ENCODE measurements at places on chromosomes 4 and X.

GRCh38 chr4:110793890-110794554, 171.1 kb upstream of the PITX2 start:
- DNase-seq: no peak

DNA sequence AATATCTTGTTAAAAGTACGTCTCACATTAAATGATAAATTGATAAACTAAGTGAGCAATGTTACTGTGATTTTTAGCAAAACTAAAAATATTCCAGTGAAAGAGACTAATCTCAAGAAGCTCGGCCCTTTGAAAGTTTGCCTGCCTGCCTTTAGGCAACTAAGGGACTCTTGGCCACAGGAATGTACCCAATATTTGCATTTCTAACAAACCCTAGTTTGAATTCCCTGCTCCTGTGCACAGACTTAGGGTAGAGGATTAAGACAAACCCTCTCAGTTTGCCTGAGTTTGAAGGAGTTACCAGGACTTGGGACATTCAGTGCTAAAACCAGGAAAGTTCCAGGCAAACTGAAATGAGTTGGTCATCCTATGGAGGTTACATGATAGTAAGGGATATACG, 157.1 kb downstream of the SCFD2 start:
- no peak for DNase-seq

DNA sequence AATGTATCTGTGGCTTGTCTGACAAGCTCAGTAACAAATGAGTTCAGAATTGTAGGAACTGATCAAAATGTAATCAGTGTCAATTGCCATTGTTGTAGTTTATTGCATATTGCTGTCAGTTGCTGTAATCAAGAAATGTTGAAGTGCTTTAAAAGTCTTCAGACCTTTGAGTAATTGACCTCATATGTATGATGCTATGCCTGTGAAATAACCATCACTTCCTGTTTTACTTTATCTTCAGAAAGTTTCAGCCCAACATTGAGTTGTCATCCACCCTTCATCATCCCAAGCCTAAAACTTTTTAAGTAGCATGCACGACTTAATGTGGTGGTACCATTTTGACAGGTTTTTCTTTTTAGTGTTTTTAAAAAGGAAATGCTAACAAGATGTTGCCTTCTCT, 212.4 kb downstream of the ARHGAP10 start:
- DNase-seq: no peak

DNA sequence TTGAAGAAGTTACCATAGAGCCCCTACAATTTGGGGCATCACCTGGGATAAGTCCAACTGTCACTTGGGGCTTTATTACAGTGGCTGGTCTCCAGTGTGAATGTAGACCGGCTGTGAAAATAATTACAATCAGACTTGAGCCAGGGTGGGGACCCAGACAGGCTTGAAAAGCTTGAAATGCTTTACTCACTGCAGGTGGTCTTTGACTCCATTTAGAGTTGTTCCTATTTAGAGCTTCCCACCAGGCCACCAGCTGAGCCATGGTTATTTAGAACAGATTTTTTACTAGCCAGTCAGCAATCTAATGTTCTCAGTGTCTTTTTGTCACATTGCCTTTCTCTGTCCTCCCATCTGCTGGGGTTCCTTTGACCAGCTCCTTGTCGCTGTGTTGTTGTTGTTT, 5.7 kb downstream of the ARHGAP10 start:
- DNase-seq: no peak

DNA sequence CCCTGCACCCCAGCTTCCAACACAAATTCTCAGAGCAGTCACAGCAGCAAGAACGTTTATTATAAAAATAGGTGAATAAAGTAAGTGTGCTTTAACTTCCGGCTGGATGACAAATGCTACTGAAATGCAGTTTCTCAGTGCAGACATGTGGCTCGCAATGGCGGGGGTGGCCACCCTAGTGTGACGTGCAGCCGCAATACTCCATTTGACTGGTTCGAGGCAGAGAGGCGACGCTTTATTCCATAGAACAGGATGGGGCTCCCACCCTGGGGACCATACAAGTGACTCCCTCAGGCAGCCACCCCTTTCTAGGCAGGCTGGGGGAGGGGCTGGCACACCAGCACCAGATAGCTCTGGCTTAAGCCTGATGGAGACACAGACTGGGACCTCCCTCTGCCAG, 14.5 kb downstream of the TNIP2 start:
- no peak for DNase-seq

DNA sequence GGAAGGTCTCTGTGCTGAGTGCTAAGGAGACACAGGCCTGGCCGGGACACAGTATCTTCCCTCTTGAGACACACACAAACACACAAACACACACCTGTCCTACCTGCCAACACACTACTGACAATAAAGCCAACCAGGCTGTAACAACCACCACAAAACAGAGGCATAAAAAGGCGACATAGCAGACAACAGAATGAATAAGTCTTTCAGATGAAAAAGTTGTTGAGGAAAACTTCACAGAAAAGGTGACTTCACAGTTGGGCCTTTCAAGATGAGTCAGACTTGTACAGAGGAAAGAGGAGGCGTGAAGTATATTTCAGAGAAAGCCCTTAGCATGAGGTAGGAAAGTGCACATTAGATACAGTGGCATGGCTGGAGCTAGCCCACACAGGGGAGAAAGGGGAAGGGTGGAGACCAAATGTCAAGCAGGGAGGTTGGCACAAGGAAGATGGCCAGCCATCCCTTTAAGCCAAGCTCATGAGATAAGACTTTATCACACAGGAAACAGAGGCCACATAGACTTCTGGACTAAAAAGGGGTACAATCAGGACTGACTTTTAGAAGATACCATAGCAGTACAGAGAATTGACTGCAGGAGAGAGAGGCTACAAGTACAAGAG, 54.0 kb downstream of the SLC9A7 start:
- no peak for DNase-seq

DNA sequence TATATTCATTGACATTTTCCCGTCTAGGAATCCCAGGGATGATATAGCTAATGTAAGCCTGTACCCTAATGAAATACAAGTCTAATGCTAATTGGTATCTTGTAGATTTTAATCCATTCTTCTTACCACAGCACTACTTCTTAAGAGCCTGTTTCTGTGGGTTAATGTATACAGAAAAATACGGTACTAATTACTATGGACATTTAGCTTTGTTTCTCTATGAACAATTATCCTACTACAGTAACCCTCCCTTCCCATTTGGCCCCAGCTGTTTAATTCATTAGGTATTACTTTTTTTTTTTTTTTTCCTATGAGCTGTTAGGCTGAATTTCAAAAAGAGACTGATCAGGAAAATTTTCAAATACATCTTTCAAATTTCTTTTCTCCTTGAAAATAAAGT, 245.1 kb upstream of the SLC7A11 start:
- no peak for DNase-seq

DNA sequence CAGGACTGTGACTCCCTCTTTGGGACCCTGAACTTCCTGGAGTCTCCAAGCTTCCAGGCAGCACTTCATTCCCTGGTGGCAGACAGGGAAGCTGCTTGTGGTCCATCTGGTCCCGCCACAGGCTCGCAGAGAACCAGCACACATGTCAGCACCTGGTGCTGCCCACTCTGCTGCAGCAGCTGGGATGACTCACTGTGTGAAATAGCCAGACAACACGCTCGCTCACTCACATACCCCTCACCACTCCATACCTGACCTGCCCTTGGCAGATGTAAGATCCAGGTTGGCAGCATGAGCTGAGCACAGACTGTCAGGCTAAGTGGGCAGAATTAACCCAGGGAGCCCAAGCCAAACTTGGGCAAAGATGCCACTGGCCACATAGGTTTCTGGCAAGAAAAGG, 613.5 kb downstream of the PCDH18 start:
- DNase-seq: no peak

DNA sequence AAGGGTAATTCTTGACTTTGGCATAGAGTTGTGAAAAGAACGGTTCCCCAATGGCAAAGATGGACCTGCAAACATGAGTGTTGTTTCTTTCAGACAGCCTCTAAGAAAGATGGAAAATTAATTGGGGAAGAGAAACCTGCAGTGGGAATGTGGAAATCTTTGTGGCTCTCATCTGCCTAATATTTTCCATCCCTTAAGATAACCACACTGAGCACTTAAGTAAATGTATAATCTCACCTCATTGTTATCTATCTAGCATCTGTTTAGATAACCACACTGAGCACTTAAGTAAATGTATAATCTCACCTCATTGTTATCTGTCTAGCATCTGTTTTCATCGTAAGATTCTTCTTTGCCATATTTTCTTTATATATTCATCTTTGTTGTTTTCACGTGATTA, 149.3 kb downstream of the NWD2 start:
- DNase-seq: no peak

DNA sequence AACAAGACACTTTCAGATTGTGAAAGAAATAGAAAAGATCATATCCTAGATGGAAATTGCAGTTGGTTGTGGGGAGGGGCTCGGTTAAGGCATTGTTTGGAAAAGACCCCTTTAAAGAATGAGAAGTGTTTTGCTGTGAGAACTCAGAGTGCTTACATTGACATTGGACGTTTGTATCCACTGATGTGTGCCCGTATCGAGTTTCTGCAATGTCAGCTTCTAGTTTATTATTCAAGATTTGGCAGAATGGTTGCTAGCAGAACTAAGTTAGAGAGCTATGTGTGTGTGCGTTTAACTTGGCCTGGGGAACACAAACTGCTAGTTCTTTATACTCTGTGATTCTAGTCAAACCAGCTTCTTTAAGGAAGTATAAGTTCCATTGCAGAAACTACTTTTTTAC, 2702.5 kb downstream of the PCDH7 start:
- DNase-seq: no peak

DNA sequence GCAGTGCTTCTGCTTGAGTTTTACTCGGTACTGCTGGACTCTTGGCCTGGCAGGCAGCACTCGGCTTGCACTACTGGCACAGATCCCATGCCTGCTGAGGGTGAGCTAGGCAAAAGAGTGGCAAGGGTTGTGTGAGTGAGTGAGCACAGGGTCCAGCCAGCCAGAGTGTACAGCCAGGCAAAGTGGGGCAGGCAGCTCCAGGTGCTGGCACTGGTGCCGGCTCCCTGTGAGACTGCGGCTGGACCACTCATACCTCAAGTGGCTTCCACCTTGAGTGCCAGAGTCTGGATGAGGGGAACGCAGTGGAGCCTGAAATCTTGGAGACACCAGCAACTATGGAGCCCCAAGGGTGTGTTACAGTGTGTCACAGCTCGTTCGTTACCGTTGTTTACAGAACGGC, 1451.9 kb upstream of the AGA start:
- DNase-seq: no peak

GRCh38 chr4:36332023-36332781, 50.8 kb downstream of the DTHD1 start:
- no peak for DNase-seq

DNA sequence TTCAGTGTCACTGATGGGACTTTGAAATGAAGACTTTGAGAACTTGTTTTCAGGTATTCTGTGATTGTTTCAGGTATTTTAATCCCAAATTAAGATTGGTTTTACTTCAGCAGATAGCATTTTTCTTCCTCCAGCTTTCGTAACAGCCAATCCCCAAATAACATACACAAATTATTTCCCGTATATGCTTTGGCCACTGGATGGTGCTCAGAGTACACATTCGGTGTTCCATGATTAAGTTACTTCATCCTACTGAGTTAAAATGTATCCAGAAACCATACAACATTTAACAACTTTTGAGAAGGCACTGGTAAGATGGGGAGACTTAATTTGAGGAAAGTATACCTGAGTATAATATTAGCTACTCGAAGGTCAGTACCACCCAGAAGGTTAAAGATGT, 233.4 kb upstream of the FAM47A start:
- DNase-seq: no peak

- no peak for DNase-seq
Measured at GRCh38 chrX:936979-937769, 275.3 kb downstream of the CRLF2 start.
